Spinal cord (tissue), 10 donors: ENCODE measurements at places on chromosomes 13 and 19. TPM values are rescaled to one million over a fixed set of nuclear protein-coding genes. Genes with fewer than 3 reads are reported as not detected.

Gene SERPINE3
- 0.89 TPM for polyA plus RNA-seq

Gene S1PR2
- polyA plus RNA-seq, result 4.9 TPM

Gene ZNF440
- polyA plus RNA-seq, result 13.1 TPM

- DNase-seq, result no peak
These were observed 27.4 kb downstream of the IL12RB1 start for GRCh38 chr19:18059297-18059696.

DNA sequence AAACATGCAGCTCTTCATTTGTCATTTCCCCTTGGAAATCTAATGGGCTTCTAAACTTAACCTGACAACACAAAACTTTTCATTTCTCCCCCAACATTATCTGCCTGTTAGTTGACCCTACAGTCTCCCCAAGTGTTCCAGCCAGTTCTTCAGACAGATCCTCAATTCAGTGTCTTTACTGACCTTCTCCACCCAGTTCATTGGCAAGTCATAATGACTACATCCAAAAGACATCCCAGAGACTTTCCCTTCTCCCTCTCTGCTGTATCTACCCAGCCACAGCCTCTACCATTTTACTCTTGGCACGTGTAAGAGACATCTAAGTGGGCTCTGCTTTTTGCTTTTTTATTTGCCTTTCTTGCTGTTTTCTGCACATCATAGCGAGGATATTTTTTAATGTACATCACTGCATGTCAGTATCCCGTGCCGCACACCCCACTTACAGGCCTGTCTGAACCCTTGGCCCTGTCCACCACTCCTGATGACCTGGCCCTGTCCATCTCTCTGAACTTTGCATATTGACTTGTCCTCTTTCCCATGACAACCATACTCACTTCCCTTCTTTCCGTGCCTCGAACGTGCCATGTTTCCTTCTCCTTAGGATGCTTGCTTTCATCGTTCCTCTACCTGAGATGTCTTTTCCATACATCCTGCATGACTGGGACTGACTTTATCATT is 391.9 kb downstream of the IRS2 start:
- no peak for DNase-seq

GRCh38 chr13:53341144-53341510 is 312.5 kb downstream of the OLFM4 start:
- DNase-seq, result no peak

DNA sequence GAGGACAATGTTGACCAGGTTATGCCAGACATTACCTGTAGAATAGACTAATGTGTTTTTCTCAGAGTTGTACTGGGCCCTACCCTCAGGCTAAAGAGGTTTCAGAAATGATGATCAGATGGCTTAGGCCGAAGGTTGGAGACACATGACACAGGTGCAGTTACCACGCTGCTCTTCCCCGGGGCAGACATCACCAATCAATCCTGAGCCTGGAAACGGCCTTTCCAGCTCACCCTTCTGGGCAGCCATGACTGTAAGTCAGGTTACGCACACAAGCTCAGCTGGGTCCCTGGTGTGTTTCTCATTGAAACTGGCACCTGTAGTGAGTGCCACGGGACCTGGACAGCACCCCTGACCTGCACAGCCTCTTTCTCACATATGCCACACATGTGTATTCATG is 299.3 kb downstream of the UQCRFS1 start:
- no peak for DNase-seq

DNA sequence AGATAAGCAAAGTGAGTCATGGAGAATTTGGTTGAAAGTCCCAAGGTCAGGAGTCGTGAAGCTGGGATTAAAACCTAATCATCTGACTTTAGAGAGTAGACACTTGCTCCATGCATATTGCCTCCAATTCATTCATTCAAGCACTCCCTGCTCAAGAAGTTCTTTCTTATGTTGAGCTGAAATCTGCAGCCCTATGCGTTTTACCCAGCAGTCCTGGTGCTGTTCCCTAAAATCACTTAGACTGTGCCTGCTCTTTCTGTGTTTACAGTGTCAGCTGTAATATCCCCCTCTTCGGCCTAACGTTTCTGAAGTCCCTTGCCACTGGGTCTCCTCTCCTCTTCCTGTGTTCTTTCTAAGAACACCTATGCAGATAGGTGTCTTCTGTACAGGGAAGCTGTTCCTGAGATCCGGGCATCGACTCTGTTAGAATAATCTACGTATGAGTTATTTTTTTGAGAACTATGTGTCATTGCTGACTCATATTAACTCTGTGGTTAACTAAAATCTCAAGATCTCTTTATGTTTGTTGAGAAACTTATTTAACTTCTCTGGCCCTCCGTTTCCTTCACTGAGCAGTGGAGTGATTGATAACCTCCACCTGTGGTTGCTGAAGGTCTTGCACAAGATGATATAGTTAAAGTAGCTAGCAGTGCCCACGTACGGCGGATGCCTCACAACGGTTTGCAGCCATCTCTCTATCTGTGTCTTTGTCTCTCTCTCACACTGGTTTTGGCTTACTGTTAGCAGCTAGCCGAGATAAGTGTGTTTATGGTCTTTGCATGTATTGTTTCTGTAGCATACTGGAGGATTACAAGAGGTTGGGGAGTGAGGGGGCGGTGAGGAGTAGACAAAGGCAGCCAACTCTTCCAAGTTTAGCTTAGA is 4.7 kb downstream of the ALOX5AP start:
- no peak for DNase-seq

DNA sequence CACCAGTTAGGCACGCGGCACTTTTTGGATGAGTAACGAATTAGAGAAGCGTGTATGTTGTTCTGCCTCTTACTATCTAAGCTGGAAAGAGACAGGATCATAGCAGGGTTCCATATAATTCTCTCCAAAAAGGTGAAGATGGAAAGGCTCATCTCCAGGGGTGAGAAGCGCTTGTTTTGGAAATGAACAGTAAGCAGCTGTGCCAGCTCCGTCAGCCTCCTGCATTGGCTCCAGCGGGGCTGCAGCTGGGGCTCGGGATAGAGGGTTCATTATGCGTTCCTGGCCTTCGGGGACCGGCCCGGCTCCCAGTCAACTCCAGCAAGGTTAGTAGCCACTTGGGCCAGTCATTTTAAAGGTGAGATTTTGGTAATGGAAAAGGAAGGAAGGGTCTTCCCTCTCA is 155.5 kb downstream of the COL4A1 start:
- no peak for DNase-seq

- no peak for DNase-seq
These were observed 968 bp downstream of the RAVER1 start for GRCh38 chr19:10332158-10332964.

- DNase-seq, result no peak
These were observed 284.1 kb upstream of the SOX21 start for GRCh38 chr13:94996445-94996844.

DNA sequence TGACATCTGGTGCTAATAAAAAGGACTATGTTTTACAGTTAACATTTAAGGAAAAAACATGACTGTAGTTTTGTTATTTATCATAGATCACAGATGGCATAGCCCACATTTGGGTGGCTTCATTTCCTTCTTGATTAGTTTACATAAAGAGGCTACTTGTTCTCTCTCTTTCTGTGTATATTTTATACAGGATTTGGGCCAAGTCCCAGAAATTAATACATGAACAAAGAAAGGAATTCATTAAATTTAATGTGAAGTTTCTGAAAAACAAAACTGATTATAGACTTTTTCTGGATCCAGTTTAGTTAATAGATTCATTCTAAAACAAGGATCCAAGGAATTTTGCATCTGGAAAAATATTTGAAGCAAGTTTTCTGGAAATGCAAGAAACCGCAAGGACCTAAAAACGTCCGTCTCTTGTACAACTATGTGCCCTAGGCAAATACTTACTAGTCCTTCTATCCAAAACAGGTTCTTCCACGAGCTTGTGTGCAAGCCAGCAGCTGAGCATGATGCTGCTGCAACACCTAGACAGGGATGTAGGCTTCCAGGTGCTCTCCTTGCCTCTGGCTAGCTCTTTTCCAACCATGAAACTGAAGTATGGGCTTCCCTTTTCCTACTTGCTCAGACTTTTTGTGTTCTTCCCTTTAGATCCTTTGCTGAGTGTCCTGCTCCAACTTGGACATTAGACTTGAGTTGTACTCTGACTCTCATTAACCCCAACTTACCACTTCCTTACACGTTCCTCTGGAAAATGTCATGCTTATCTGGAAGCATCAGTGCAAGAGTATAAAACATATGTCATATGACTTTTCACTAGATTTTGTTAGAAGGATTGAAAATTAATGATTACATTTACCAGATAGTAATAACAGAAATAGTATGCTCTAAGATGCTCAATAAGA is 161.5 kb upstream of the STARD13 start:
- DNase-seq, result no peak

- no peak for DNase-seq
These were observed 1.8 kb downstream of the PCDH17 start for GRCh38 chr13:57633141-57633949.
